Fibroblast of skin of left quadriceps (primary cell): ENCODE measurements at places on chromosomes 1 and 21.

DNA sequence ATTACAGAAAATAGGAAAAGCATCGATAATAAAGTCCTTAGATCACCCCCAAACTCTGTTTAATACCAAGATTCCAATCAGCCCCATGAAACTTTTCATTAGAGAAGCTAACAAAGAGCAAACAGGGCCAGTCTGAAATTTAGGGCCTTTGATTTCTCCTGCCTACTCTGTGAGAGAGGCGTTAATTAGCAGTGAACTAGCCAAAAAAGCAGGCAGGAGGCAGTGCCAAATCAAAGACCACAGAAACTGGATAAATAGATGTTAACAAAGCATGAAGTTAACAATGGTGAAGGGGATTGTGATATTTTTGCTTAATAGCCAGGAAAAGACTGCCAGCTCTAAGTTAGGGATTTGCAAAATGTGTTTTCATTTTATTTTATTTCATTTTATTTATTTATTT, 11.2 kb downstream of the TAF5L start:
- no peak for DNase-seq

GRCh38 chr1:22925111-22925510, 47.6 kb downstream of the LACTBL1 start:
- no peak for DNase-seq

DNA sequence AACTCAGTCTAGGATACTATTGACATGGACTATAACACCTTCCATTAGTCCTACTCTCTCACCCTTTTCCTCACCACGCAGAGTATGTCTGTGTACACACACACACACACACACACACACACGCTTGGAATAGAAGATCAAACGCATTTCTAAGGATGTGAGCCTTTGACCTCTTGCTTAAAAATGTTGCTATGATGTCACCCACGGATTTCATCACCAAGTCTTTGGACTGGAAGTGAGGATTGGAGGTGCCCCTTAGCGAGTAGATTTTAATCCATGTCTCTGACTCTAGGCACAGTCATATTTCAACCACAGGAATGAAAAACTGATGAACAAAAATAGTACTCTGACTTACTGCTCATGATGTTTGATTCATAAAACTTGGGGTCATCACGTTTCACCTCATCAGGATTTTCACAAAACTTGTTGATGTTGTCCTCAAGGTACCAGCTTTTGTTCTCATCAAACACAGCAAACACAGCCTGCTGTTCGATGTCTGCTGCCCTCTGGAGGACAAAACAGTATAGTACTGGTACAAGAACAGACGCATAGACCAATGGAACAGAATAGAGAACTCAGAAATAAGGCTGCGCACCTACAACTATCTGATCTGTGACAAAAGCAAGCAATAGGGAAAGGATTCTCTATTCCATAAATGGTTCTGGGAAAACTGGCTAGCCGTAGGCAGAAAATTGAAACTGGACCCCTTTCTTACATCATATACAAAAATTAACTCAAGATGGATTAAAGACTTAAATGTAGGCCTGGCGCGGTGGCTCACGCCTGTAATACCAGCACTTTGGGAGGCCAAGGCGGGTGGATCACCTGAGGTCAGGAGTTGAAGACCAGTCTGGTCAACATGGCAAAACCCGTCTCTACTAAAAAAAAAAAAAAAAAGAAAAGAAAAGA, 39.9 kb downstream of the F5 start:
- DNase-seq: peak; percentile 38

- no peak for DNase-seq
Observed at GRCh38 chr1:2493218-2493617, 17.1 kb downstream of the PLCH2 start.

GRCh38 chr1:206694171-206695124, 9.7 kb downstream of the MAPKAPK2 start:
- no peak for DNase-seq
